Chondrocyte (in vitro differentiated cells): ENCODE measurements at places on chromosomes 6 and 20. TPM values are rescaled to one million over a fixed set of nuclear protein-coding genes. Genes with fewer than 3 reads are reported as not detected.

DNA sequence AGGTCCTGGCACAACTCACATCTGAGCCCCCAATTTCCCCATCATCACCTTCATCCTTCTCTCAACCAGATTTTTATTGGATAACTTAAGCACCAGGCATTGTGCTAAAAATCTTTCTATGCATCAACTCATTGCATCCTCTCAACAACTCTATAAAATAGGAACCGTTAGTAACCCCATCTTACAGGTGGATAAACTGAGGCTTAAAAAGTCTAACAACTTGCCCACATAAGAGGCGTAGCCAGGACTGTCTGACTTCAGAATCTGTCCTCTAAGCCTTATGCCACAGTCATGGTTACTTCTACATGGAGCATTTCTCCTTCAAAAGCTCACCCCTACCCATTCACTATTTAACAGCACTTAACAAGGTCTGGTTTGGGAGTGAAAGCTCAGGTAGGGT, 51.1 kb downstream of the PPP1R16B start:
- H3K36me3 ChIP-seq = no peaks in the 10 kb centered on the region
- no peaks in the 10 kb centered on the region for H3K4me1 ChIP-seq
- peaks cover 14% of the 10 kb centered on the region for H3K27me3 ChIP-seq

- no peak for DNase-seq
- H3K36me3 ChIP-seq = no peaks in the 10 kb centered on the region
- no peak overlapping the region for H3K4me3 ChIP-seq
- no peak overlapping the region for H3K27ac ChIP-seq
- peaks cover 12% of the 10 kb centered on the region for H3K4me1 ChIP-seq
These were observed 202.0 kb upstream of the RNF24 start for GRCh38 chr20:4217349-4217841.

- DNase-seq = no peak
- peaks cover 56% of the 10 kb centered on the region for H3K4me1 ChIP-seq
- peak overlapping the region; percentile 10 for H3K27ac ChIP-seq
- H3K36me3 ChIP-seq = no peaks in the 10 kb centered on the region
These were observed 151.5 kb downstream of the PRL start for GRCh38 chr6:22145376-22145775.

- DNase-seq = no peak
- H3K4me1 ChIP-seq = peaks cover 29% of the 10 kb centered on the region
These were observed 109.6 kb downstream of the SCAF8 start for GRCh38 chr6:154842833-154843232.

DNA sequence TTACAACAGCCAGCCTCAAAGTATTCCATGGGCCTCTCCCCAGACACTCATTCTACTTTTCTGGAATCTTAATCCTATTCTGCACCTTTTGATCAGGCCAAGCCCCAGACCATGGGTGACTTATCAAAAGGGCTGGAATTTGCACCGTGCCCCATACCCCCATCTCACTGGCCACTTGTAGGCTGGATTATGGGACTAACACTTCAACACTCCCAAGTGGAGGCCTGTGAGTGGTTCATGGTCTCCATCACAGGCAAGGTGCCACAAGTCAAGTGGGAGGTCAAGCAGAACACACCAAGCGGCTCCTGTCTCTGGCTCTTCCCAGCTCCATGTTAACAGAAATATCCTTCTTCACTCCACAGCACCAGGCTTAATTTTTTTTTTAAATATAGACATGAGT, 212.3 kb upstream of the HEY2 start:
- H3K27me3 ChIP-seq = no peaks in the 10 kb centered on the region
- peak overlapping the region; percentile 14 for H3K27ac ChIP-seq
- peaks cover 32% of the 10 kb centered on the region for H3K4me1 ChIP-seq

GRCh38 chr20:34004227-34004626, 10.5 kb downstream of the RALY start:
- peaks cover 50% of the 10 kb centered on the region for H3K4me1 ChIP-seq
- no peak overlapping the region for H3K27ac ChIP-seq
- no peak overlapping the region for H3K4me3 ChIP-seq
- H3K27me3 ChIP-seq = no peaks in the 10 kb centered on the region
- H3K36me3 ChIP-seq = peaks cover 2% of the 10 kb centered on the region
- DNase-seq = no peak

DNA sequence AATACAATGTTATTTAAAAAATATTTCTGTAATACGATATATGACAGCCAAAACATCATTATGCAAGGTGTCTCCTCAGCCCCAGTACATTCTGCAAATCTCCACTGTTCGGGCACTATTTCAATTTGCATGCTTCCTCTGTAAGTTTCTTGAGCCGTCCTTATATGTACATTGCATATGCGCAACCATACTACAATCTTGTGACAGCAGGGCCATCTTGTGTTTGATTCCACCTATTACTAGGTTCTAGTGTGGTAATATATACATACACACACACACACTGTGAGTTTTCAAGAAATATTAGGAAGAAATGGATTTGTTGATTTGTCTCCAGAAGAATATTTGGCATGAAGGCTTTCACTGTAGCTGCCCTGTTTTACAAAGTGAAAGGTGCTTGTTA, 9.8 kb downstream of the LYRM4 start:
- no peak overlapping the region for H3K4me3 ChIP-seq
- no peak for DNase-seq
- H3K36me3 ChIP-seq = peaks cover 11% of the 10 kb centered on the region
- H3K27ac ChIP-seq = no peak overlapping the region
- H3K4me1 ChIP-seq = peaks cover 11% of the 10 kb centered on the region

DNA sequence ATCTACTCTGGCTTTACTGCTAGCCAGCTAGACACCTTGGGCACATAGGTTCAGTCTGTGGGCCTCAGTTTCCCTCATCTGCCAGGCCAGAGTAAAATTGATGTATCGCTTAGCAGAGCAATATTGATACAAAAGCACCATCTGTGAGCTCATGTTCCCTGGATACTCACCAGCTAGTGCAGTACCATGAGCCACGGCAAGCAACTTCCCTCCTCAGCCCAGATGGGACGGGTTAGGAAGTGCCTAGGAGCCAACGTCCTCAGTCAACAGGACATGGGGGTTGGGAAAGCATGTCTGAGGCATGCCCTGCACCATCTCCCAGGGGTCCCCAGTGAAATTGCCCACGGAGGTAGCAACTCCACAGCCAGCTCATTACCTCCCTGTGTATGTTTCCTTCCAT, 258.3 kb downstream of the ANKRD60 start:
- no peak for DNase-seq
- no peaks in the 10 kb centered on the region for H3K36me3 ChIP-seq
- no peak overlapping the region for H3K4me3 ChIP-seq

- H3K4me1 ChIP-seq = no peaks in the 10 kb centered on the region
- H3K4me3 ChIP-seq = no peak overlapping the region
- H3K27me3 ChIP-seq = peaks cover 3% of the 10 kb centered on the region
- no peak overlapping the region for H3K27ac ChIP-seq
These were observed 207.4 kb upstream of the RAB32 start for GRCh38 chr6:146336191-146336590.

DNA sequence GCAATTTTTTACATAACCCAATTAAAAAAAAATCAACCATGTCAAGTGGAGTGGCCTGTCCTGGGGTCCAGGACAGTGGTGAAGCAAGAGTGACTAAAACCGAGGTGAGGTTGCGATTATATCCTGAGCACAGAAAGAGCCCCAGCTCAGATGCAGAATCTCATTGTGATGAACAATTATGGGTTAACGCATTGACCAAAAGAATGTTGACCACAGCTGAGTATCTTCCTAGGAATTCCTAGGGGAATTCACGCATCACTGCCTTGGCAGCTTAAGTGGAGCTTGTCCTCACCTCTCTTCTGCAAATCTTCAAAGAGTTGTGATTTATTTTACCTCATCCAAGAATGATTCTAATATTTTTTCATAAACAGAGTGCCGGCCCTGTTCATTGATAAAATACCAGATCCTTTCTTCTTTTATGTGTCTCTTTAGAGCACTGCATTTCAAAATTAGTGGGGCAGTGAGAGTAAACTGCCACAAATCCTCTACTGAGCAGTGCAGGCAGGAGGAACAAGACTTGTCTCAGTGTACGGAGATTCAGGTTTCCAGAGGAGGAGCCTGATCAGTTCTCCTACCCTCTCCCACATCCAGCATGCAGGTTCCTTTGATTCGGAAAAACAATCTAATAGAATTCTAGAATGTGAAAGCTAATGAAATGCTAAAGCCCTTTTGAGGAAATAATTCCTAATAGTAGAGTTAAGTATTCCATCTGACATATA, 60.1 kb upstream of the ZNF184 start:
- H3K4me3 ChIP-seq = no peak overlapping the region
- DNase-seq = no peak
- H3K27ac ChIP-seq = no peak overlapping the region
- H3K4me1 ChIP-seq = no peaks in the 10 kb centered on the region

DNA sequence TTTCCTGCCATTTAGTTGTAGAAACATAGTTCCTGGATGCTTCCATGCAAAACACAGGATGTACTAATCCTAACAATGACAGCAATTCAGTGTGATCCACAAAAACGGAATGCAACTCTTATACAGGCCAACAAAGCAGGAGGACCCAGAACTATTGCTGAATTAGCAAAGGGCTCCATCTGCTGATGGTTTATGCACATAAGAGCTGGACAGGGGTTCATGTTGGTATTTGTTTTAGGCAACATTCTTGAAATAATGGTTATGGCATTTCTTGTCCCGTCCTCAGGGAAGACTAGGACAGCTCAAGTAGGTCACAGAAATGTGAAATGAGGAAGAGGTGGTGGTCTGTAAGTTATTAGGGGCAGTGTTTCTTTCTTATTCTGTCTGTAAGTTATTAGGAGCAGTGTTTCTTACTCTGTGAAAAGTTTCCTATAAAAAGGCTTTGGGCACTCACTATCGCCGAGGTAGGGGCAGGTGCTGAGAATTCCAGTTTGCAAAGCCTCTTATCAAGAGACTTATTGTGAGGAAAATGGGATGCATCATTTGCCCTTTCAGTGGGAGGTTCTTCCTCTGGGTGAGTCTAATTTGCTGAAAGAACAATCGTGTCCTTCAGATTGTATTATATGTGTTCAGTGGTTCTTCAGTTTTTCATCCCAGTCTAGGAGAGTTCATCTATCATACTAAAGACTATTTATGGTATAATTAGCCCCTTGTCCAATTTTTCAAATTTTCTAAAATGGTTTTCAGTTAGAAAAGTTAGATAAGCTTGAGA, 171.1 kb downstream of the MCHR2 start:
- peak overlapping the region; percentile 49 for H3K4me3 ChIP-seq
- H3K36me3 ChIP-seq = no peaks in the 10 kb centered on the region
- no peak for DNase-seq
- H3K27me3 ChIP-seq = peaks cover 26% of the 10 kb centered on the region
- no peak overlapping the region for H3K27ac ChIP-seq

GRCh38 chr20:45835825-45836224, 2.2 kb downstream of the SNX21 start:
- H3K4me3 ChIP-seq = peak overlapping the region; percentile 89
- H3K27ac ChIP-seq = peak overlapping the region; percentile 61
- peaks cover 39% of the 10 kb centered on the region for H3K4me1 ChIP-seq

DNA sequence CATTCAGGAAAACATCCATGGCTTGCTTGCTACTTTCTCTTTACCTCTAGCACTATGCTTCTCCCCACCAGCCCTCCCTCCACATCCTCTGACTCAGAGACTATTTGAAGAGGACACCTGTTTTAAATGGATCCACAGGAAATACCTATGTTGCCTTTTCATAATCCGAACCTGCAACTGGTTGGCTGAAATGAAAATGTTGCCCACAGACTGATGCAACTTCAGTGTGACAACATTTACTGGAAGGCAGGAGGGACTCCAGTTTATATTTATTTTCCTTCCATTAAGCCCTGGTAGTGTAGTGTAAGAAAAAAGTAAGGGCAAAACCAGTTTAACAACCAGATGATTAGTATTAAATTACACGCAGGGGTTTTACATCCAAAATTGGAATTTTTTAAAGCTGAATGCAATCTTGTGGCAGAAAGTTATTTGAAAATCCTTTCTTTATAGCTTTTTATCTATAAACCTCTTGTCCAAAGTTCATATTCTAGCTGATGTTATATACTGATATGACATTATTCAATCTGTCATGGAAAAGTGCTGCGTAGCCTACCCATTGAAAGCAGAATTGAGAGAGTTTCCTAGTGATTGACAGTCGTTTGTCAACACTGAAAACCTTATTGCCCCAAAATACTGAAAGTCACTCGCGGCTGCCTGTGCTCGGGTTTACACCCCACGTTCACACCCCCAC, 881 bp upstream of the AIG1 start:
- H3K27me3 ChIP-seq = no peaks in the 10 kb centered on the region
- no peak for DNase-seq
- no peaks in the 10 kb centered on the region for H3K36me3 ChIP-seq
- H3K4me3 ChIP-seq = peak overlapping the region; percentile 95
- H3K4me1 ChIP-seq = peaks cover 44% of the 10 kb centered on the region

DNA sequence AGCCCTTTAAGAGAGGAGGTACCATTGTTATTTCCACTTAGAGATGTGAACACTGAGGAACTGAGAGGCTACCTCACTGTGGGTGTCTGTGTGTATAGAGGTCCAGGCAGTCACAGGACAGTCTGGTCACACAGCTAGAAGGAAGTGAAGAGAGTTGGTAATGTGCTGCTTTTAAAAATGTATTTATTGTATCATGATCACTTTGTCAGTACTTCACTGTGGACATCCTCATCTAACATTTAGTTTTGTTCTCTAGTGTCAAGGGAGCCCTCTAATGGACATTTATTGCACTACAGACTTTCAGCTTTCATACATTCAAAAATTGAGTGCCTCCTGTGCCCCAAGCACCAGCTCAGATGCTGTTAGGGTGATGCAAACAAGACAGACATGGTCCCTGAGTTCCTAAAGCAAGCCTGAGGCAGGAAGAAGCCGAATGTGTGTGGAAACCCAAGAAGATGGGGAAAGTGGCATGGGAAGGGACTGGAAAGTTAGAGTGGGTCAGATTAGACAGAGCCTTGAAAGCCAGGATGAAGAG, 123.0 kb downstream of the SLC16A10 start:
- peaks cover 3% of the 10 kb centered on the region for H3K4me1 ChIP-seq
- H3K27ac ChIP-seq = no peak overlapping the region
- no peaks in the 10 kb centered on the region for H3K36me3 ChIP-seq
- DNase-seq = no peak
- no peak overlapping the region for H3K4me3 ChIP-seq

GRCh38 chr6:150755042-150755441, 110.5 kb upstream of the MTHFD1L start:
- no peak overlapping the region for H3K27ac ChIP-seq
- no peak overlapping the region for H3K4me3 ChIP-seq
- H3K36me3 ChIP-seq = no peaks in the 10 kb centered on the region
- peaks cover 24% of the 10 kb centered on the region for H3K4me1 ChIP-seq
- DNase-seq = no peak

The TSHZ2 gene
- total RNA-seq = 0.28 to 0.37 TPM in 2 of 3 replicates, not detected in the other

The ZSWIM3 gene
- 3.4 to 4.9 TPM (median 3.9 TPM) in 3 replicates for total RNA-seq

The SASH1 gene
- 54.2 to 89.3 TPM (median 82.9 TPM) in 3 replicates for total RNA-seq

The PLG gene
- not detected in 3 replicates for total RNA-seq

The ESR1 gene
- not detected in 3 replicates for total RNA-seq

The PHACTR3 gene
- not detected in 3 replicates for total RNA-seq
